ENCODE measurements at places on chromosomes 16 and 17. TPM values are rescaled to one million over a fixed set of nuclear protein-coding genes. Genes with fewer than 3 reads are reported as not detected.

DNA sequence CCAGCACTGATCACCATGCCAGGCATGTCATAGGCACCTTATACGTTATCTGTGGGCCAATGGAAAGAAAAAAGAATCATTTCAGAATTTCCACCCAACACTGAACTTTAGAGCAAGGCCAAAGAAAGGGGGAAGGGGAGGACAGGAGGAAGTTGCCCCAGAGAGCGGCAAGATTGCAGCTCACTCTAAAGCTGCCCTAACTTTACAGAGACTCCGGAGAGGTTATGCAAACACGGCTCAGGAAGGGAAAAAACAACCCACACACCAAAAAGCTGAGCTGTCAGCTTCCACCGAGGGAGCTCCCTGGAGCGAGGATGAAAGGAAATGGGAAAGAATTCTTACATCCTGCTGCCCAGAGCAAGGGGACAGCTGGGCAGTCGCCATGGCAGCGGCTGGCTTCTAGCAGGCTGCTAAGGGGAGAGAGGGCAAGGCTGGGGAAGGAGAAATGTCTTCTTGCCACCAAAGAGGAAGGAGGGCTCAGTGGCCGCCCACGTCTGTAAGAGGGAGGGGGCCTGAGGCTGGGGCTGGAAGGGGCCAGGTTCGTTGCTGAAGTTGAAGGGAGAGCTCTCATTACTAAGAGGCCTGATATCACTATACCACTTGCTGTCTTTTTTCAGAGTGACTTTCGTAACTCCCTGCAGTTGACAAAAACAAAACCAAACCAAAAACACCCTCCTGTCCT, 18.2 kb downstream of the COTL1 start:
- peaks cover 2% of the 10 kb centered on the region for H3K36me3 ChIP-seq
- H3K27me3 ChIP-seq = no peaks in the 10 kb centered on the region
- H3K4me3 ChIP-seq = peak overlapping the region; percentile 16
- peak overlapping the region; percentile 79 for H3K27ac ChIP-seq
- no peak for DNase-seq

GRCh38 chr16:23509441-23509754, 896 bp downstream of the GGA2 start:
- no peaks in the 10 kb centered on the region for H3K27me3 ChIP-seq
- peaks cover 5% of the 10 kb centered on the region for H3K36me3 ChIP-seq
- no peak overlapping the region for H3K27ac ChIP-seq
- H3K4me3 ChIP-seq = peak overlapping the region; percentile 82
- DNase-seq = no peak
- peaks cover 17% of the 10 kb centered on the region for H3K4me1 ChIP-seq

- DNase-seq = peak; percentile 45
- peaks cover 19% of the 10 kb centered on the region for H3K4me1 ChIP-seq
- no peak overlapping the region for H3K27ac ChIP-seq
- H3K36me3 ChIP-seq = peaks cover 6% of the 10 kb centered on the region
These were observed 1.6 kb downstream of the MRM1 start for GRCh38 chr17:36602924-36603384.

GRCh38 chr17:63382826-63383225, 63.3 kb downstream of the CYB561 start:
- H3K27me3 ChIP-seq = no peaks in the 10 kb centered on the region
- H3K4me3 ChIP-seq = no peak overlapping the region
- H3K4me1 ChIP-seq = no peaks in the 10 kb centered on the region
- H3K27ac ChIP-seq = no peak overlapping the region
- DNase-seq = no peak

DNA sequence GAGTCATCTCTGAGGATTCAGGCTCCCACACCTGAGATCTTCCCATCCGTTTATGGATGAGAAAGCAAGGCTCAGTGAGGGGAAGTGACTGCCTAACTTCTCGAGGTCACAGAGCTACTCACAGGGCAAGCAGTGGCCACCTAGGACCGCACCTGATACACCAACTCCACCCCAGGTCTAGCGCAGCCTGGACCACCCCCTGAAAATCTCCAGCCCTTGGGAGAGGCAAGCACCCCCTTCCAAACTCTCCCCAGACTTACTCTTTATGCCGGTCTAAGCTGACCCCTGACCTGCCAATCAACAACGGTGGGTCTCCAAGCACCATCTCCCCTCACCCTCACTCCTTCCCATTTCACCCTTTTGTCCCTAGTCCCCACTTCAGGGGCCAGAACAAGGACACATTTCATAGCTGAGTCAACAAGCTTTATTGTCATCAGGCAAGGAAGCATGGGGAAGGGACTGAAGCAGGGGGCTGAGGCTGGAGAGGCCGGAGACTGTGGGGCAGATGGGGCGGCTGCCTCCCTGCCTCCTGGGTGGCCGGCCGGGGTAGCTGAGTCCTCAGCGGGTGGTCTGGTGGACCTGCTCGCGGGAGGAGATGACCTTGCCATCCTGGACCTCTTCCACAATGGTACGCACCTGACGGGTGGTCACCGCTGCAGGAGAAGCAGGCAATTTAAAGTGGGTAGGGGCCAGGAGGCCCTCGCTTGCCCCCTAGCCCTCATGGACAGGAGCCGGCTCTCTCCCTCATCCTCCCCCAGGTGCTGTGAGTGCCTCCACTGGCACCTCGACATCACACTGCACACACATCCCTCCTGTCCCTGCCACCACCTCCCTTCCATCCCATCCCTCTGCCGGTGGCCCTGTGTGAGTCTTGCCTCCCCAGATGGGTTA, 5.1 kb downstream of the KRT17 start:
- H3K36me3 ChIP-seq = no peaks in the 10 kb centered on the region
- no peak overlapping the region for H3K4me3 ChIP-seq
- H3K4me1 ChIP-seq = peaks cover 2% of the 10 kb centered on the region
- no peak for DNase-seq
- peak overlapping the region; percentile 18 for H3K27ac ChIP-seq

GRCh38 chr16:20348365-20349185, 3.9 kb downstream of the UMOD start:
- H3K4me3 ChIP-seq = no peak overlapping the region
- H3K36me3 ChIP-seq = no peaks in the 10 kb centered on the region
- no peak overlapping the region for H3K27ac ChIP-seq
- no peak for DNase-seq

DNA sequence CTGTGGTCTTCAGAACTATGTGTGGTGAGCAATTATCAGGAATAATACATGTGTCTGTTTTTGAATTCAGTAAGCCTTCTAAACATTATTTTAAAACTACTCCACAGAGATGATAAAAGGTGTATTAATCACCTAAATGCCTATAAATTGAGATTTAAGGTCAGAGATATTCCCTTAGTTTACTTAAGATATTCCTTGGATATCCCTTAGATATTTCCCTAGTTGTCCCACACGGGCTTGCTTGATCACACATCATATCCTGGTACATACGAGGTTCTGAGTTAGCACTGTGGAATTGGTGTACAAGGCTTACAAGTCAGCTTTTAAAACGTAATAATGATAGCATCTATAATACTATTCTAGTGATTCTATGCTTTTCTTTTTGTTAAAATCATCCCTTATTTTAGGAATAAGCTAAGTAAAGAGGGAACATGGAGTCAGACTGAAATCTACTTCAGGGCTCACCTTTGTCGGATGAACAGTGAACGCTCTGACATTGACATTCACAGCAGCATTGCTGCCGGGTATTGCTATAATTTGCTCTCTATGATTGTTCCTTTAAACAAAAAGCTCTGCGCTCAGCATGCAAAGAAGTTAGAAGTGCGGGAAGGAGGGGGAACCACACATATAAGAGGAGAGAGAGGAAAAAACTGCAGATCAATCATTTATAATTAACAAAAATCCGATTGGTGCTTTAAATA, 136.5 kb downstream of the SKAP1 start:
- no peaks in the 10 kb centered on the region for H3K36me3 ChIP-seq
- H3K27ac ChIP-seq = peak overlapping the region; percentile 30
- no peak for DNase-seq
- H3K27me3 ChIP-seq = no peaks in the 10 kb centered on the region

DNA sequence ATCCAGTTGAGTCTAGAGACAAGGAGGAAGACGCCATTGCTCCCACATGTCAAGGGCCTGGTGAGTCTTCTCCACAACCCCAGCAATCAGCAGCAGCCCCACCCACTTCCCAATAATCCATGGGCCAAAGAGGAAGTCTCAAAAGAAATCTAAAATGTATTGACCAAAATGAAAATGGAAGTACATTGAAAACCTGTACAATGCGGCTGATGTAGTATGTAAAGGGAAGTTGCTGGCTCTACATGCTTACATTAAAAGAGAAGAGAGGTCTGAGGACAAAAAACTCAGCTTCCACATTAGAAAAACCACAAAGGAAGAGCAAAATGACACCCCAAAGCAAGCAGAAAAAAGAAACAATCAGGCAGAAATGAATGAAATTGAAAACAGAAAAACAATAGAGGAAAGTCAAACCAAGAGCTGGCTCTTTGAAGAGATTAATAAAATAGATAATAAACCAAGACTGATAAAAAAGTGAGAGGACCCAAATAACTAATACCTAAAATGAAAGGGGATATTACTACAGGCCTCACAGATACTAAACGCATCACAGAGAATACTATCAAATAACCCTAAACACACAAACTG, 100.6 kb upstream of the METRNL start:
- H3K27ac ChIP-seq = no peak overlapping the region
- no peaks in the 10 kb centered on the region for H3K27me3 ChIP-seq
- no peak for DNase-seq
- H3K4me3 ChIP-seq = no peak overlapping the region
- H3K4me1 ChIP-seq = peaks cover 5% of the 10 kb centered on the region

DNA sequence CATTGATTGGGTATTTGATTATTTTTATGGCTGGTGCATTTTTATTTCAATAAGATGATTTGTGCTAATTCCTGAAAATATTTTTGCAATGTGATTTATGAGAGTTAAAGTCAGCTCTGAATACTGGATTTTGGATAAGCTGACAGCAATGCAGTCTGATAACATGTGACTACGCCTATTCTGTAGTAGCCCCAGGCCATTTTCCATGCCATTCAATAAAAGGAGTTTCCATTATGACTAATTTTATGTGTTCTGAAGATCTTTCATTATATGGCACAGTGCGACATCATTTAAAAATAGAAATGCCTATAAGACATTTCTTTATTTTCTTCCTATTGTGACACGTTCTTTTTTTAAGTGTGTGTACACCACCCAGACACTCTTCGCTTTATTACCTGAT, 46.3 kb downstream of the KCNJ2 start:
- H3K27me3 ChIP-seq = no peaks in the 10 kb centered on the region
- DNase-seq = no peak
- H3K36me3 ChIP-seq = no peaks in the 10 kb centered on the region
- H3K4me3 ChIP-seq = no peak overlapping the region

- no peak overlapping the region for H3K4me3 ChIP-seq
- H3K27me3 ChIP-seq = no peaks in the 10 kb centered on the region
- DNase-seq = no peak
- no peak overlapping the region for H3K27ac ChIP-seq
- H3K4me1 ChIP-seq = peaks cover 5% of the 10 kb centered on the region
- no peaks in the 10 kb centered on the region for H3K36me3 ChIP-seq
These were observed 13.5 kb downstream of the CDIPT start for GRCh38 chr16:29849505-29849904.

DNA sequence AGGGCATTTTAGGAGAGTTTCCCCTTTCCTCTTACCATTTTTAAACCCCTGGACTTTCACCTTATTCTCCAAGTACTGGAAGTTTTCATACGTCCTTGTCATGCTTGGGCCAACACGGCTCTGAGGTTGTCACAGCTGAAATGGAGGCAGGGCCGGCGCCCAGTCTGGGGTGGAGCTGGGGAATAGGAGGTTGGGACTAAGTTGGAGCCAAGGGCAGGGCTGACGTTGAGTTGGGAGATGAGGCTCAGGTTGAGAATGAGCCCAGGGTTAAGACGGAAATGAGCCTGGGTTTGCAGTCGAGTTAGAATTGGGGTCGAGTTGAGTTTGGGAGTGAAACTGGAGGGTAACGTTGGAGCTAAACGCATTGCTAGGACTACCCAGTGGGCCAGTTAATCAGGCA, 1.3 kb downstream of the CLEC10A start:
- no peak overlapping the region for H3K27ac ChIP-seq
- no peak for DNase-seq
- no peaks in the 10 kb centered on the region for H3K4me1 ChIP-seq
- H3K4me3 ChIP-seq = no peak overlapping the region
- no peaks in the 10 kb centered on the region for H3K36me3 ChIP-seq
- peaks cover 8% of the 10 kb centered on the region for H3K27me3 ChIP-seq

GRCh38 chr17:40095944-40096791, 4.2 kb downstream of the NR1D1 start:
- peaks cover 19% of the 10 kb centered on the region for H3K4me1 ChIP-seq
- no peak overlapping the region for H3K27ac ChIP-seq
- no peak overlapping the region for H3K4me3 ChIP-seq
- no peak for DNase-seq
- no peaks in the 10 kb centered on the region for H3K27me3 ChIP-seq

DNA sequence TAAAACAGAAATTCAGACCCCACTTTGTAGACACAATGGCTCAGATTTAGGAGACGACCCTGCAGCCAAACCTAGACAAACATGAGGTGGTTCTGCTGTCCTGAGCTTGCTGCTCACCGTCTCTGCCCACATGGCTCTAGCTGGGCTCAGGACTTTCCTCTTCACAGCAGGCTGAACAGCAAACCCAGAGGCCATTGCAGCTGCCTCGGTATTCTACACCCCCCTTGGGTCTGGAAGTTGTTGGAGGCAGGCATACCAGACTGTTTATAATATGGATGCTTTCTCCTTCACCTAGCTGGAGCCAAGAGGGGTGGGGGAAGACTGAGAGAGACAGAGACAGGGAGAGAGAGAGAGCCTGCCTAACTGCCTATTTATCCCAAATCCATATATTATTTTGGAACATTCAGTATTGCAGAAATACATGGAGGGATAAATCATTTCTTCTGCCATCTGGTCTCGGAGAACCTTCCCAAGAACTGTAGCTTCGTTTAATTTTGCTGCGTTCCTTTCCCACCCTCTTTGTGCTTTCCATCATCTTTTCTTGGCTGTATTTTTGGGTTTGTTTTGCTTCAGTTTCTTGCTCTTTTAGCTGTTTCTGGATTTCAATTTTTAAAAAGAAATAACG, 628.2 kb upstream of the RBFOX1 start:
- no peak for DNase-seq
- peaks cover 10% of the 10 kb centered on the region for H3K27me3 ChIP-seq

GRCh38 chr17:54867634-54868033, 33.0 kb upstream of the TOM1L1 start:
- peaks cover 12% of the 10 kb centered on the region for H3K4me1 ChIP-seq
- H3K27ac ChIP-seq = no peak overlapping the region
- no peaks in the 10 kb centered on the region for H3K27me3 ChIP-seq

DNA sequence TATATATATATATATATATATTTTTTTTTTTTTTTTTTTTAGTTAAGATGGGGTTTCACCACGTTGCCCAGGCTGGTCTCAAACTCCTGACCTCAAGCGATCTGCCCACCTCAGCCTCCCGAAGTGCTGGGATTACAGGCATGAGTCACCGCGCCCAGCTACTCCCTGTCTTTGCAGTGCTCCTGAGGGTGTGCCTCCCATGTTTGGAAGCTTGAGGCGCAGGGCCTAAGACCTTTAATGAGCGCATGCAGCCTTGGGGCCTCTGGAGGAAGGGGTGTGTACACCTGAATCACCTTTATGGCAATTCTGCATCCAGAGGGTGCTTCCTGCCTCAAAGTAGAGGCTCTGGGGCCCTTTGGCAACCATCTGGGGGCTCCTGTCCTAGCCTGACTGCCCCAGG, 219.4 kb upstream of the CIBAR2 start:
- no peak for DNase-seq
- H3K4me1 ChIP-seq = peaks cover 29% of the 10 kb centered on the region
- no peak overlapping the region for H3K4me3 ChIP-seq
- H3K36me3 ChIP-seq = no peaks in the 10 kb centered on the region

Gene LRRC46
- total RNA-seq = 1.3 TPM

Gene XAF1
- total RNA-seq = not detected

Gene DPEP2NB
- total RNA-seq = not detected

Gene FOXN1
- 0.07 TPM for total RNA-seq

Gene CA10
- 0.53 TPM for total RNA-seq

Gene SKAP1
- 1.0 TPM for total RNA-seq

Gene PRR29
- total RNA-seq = 3.7 TPM

Gene OTOP3
- total RNA-seq = 0.67 TPM

Measured in progenitor cell of endocrine pancreas (in vitro differentiated cells).